Fibroblast of villous mesenchyme (primary cell): ENCODE measurements at places on chromosomes 16 and 17.

DNA sequence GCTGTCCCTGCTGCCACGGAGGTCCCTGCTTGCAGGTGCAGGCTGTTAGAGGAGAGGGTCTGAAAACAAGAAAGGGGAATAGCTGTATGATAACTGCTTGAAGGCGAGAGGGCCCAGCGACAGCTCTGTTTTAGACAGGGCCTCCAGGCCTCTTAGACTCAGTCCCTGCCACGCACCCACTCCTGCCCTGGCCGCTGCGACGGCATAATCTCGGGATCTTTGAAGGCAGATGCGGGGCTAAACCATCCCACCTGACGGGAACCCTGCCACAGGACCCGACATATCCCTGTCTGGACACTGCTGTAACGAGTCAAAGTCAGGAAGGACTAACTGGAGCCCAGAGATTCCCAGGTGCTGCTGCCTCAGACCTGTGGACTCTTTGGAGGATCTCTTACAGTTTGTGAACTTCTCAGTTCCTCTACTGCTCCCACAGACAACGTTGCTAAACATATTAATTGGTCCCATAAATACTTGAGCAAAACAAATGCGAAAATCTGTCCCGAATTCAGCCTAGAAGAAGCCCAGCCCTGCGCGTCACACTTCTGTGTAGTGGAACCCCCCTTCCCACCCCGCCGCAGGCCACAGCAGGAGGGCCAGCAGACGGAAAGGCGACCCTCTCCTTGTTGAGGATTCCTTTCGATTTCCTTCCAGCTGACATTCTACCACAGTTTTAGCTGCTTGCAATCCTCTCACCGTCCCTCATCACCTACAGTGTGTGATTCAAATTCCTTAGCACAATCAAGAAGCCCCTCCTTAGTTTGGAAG is 998 bp upstream of the TMEM11 start:
- peak; percentile 54 for DNase-seq

DNA sequence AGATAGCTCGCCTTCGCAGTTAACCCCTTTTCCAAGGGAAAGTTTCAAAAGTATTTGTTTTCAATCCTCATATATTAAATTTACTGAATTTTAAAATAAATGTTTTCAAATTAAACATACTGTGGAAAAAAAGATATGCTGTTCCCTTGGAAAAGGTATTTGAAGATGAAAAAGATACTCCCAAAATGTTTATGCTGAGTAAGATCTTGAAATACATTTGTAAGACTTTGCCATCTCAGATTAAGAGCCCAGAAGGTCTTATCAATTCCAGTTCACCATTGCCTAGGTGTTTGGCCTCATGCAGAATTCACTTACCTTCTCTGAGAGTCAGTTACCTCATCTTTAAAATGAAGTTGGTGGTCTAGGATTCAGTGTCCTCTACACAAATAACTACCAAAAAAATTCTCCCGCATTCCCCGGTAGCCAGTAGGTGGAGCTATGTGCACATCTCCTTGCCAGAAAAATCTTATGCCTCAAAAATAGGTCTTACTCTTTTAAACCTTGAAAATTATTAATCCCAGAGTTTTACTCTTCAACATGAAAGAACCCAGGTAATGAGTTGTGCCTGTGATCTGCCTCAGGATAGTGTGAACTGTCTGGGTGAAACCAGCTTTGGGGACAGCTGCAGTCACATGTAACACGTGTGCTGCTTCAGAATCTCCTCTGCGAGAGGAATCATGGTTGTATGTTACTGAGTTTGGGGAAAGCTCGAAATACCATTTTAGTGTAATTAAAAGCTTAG is 178.3 kb downstream of the MRTFB start:
- DNase-seq, result peak; percentile 53

DNA sequence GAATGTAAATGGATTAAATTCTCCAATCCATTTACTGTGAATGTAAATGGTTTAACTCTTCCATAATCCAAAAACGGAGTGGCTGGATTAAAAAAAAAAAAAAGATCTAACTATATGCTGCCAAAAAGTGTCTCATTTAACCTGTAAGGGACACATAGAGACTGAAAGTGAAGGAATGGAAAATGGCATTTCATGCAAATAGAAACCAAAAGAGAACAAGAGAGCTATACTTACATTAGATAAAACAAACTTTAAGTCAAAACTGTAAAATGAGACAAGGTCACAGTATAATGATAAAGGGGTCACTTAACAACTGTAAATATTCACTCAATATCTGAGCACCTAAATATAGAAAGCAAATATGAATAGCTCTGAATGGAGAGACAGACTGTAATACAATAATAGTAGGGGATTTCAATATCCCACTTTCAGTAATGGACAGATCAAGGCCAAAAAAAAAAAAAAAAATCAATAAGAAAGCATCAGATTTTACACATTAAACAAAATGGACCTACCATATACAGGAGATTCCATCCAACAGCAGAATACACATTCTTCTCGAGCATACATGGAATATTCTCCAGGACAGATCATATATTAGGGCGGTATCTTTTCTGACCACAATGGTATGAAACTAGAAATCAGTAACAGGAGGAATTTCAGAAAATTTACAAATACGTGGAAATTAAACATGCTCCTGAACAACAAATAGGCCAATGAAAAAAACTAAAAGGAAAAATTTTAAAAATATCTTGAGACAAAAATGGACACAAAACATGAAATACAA is 36.4 kb downstream of the CDR2 start:
- no peak for DNase-seq

DNA sequence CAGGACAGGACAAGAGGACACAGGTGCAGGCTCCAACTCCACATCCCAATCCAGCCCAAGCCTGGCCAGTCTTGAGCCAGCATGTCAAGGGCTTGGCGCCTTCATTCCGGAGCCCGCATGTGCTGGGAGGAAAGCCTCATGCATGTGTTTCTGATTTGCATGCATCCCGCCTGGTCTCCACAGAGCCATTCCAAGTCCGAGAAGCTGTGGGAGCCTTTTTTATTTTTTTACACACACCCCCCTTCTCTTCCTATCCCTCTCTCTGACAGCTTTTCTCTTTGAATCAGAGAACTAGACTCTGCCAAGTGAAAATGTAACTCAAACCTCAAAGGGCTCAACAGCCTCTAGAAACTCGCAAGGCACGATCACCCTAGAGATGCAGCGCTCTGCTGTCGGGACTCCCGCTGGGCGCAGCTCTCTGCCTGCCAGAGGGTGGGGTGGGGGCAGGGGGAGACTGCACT is 45.1 kb downstream of the NOG start:
- DNase-seq, result no peak

DNA sequence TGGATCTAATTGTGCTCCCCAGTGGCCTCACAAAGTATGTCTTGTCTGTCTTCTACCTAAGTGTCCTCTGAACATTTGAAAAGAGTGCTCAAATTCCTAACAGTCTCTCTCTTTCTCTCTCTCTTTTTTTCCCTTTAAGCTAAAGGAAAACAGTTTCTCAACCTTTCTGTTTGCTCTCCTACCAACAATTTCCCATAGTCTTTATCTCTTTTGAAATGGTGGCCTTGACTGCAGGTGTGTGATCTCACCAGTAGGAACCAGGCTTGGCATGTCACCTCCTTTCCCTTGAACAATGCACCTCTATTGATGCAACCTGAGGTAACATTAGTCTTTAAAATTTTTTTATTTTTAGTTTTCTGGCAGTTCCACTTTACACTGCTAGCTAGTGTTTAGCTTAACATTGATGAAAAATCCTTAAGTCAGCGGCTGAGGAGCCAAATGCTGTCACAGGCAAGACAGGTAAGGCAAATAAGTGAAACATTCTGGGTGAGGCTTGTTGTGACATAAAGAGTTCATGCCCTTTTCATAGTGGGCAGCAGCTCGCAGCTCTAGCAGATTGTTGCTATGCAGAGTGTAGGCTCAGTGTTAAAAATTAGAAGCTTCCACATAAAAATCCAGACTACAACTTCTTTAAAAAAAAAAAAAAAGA is 273.4 kb downstream of the HAPSTR1 start:
- no peak for DNase-seq

- DNase-seq, result no peak
Measured at GRCh38 chr17:50881182-50881581, 15.0 kb upstream of the TOB1 start.
